ENCODE measurements at places on chromosomes 6 and 20.

DNA sequence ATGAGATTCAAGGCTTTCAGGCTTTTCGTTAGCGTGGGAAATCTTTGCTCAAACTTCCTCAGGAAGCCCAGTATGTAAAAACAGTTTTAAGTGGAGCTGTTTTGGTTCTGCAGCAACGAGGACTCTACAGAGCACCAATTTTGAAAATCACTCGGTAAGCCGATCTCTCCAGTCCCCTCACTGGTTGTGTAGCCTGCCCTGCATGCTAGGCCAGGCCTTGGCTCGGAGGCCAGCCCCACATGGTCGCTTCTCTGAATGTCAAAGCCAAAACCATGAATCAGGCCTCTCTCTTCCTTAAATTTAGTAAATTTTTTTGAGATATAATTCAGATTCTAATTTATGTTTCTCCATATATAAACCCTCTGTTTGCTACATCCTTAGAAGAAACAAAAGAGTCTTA, 108.0 kb downstream of the CHD6 start:
- no peak for DNase-seq

DNA sequence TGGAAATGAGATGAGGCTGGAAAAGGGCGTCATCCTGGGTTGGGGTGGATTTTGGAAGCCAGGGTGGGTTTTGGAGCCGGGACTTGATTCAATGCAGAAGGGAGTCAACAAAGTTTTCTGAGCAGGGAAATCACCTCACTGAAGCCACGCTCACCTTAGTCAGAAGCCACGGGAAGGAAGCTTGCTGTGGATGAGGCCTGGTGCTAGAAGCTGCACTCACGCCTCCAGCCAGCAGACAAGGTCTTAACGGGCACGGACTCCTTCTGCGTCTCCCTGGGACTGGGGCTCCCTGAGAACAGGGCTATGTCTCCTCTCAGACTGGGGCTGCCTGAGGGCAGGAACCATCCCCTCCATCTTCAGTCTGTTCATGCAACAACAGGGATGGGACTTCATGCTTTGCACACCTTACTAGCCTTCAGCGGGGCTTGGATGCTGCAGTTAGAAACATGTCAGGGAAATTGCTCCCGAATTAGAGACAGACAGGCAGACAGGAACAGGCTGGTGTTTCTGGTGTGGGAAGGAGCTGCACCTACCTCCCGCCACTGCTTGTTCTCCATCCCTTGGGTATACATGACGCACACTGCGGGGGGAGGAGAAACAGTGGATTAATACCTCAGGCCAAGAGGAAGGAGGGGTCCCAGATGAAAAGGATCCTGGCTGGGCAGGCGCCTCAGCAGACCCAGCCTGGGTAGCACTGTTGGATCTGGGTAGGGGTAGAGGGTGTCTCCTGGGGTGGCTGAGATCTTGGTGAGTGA, 17.5 kb downstream of the CPNE5 start:
- no peak for DNase-seq

DNA sequence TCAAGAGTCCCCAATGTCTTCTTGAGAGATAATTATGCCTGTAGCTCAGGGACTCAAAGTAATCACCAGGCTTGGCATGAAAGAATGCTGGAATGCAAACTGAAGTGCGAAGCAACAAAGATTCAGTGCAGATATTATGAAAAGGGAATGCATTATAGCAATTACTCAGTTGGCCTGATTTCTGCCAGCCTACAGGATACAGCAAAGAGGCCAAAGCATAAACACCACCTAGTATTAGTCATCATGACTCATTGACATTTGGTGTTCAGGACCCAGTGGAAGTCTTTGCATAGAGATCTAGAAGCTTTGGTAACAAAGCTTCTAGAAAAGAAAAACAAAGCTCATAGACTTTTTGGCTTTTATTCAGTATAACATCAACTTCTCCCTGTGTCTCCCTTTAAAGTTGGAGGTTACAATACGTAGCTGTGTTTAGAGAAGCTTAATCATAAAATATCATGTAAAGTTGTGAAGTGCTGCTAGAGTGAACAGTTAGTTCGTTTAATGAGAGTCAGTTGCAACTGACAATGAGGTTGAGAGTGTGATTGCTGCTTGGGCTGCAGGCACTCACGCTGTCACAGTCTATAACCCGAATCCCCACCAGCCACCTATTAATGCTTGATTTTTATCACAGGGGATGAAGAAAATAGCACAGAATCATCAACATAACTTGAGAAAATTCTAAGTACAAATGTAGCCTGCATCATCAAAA, 932.7 kb downstream of the TFAP2A start:
- DNase-seq: no peak

DNA sequence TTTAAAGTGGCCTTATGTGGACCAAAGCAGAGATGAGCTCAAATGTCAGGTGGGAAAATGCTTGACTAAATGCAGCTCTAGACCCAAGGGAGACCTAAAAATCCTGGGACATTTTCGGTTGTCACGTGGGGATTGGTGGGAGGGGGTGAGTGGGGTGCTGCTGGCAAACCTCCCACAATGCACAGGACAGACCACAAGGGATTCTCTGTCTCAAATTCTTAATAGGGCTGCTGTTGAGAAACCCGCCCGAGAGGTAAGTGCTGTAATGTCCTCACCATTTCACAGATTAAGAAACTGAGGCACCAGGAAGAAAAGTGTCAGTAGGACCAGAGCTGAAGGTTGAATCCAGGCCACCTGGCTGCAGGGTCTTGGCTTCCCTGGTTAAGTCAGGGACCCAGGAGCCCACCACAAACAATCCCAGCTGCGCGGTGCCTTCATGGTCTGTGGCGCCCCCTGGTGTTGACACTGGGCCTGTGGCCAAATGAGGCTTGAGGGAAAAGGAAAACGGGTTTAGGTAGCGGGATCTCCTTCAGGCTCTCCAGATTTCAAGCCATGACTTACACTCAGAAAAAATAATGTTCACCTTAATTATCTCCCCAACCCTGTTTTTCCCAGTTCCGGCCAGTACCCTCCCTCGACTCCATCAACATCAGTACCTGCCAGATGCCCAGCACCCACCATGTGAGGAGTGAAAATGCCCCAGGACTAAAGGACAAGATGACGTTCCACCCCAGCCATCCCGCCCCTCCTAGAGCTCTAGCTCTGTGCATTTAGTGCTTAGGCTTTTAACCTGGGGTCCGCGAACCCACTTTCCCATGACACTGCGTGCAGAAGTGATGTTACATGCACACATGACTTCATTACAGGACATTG, 7.2 kb downstream of the HLA-G start:
- no peak for DNase-seq

GRCh38 chr6:80457439-80457933, 351.0 kb downstream of the BCKDHB start:
- no peak for DNase-seq

GRCh38 chr20:32970115-32970972, 33.9 kb downstream of the SUN5 start:
- no peak for DNase-seq

DNA sequence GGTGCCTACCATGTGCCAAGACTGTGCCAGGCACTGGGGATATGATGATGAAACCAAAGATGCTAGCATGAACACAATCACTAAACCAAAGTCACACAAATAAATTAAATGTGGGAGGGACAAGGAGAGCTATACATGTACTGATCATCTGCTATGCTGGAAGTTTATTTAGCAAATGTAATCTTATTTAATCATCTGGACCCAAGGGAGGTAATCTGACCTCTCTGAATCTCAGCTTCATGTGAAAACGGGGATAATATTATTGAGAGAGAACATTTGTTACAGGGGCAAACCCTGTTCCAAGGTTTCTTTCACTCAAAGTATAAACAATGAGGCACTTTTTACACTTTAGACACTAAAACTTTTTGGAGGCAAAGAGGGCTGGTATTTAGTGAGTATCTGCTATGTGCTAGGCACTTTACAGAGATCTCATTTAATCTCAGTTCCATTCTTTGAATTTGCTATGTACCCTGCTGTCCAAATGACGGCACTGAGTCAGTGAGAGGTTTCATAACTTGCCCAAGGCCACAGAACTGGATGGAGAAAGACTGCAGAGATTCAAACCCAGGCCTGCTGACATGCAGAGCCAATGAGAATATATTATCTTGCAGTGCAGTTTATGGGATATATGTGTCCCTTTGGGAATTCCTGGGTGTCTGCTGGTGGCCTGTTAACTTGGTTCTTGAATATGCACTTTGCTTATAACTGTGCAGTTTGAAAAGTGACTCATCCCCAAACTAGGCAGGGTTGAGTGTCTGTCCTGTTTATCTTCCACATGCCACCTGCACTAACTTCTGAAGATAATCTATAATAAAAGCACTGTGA, 3.3 kb upstream of the ASXL1 start:
- DNase-seq: peak; percentile 59

GRCh38 chr20:54207743-54208547, at the start of gene PFDN4:
Gene PFDN4 (plus strand): TSS chr20:54208087. CDS start chr20:54208101, 14 bp downstream.
- peak; percentile 64 for DNase-seq

- DNase-seq: no peak
Observed at GRCh38 chr20:49386848-49387580, 95.5 kb downstream of the KCNB1 start.

DNA sequence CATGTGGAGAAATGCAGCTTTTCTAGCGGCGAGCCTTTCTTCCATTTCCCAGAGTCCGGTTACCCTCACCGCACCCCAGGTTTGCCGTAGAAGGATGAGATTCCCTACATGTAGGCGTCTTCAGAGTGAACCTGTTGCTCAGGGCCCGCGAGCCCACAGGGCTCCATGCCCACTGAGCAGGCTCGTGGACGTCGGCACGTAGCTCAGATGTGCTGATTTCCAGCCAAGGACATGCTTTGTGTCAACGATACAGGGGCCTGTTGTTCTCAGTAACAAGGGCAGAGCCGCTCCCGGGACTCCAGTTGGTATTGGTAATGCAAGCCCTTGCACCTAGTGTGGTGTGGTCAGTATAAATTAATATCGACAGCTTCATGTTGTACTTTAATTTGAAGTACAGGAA, 159.6 kb downstream of the MTHFD1L start:
- DNase-seq: no peak

DNA sequence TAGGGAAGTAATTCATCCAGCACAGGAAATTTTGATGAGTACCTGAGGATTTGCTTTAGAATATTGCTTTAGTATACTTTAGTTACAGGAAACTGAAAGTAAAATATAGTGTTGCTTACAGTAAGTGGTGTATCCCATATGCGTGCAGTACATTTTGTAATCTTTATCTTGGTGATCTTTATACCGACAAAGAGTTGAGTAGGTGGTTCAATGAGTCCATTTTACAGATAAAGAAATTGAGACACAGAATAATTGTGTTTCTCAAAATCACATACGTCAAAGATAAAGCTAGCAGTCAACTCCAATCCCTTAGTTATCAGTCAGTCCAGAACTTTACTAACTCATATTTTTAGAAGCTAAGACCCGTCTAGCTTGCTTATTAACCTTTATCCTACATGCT, 65.8 kb upstream of the E2F3 start:
- no peak for DNase-seq

- no peak for DNase-seq
Observed at GRCh38 chr6:2560917-2561698, 189.6 kb downstream of the MYLK4 start.

DNA sequence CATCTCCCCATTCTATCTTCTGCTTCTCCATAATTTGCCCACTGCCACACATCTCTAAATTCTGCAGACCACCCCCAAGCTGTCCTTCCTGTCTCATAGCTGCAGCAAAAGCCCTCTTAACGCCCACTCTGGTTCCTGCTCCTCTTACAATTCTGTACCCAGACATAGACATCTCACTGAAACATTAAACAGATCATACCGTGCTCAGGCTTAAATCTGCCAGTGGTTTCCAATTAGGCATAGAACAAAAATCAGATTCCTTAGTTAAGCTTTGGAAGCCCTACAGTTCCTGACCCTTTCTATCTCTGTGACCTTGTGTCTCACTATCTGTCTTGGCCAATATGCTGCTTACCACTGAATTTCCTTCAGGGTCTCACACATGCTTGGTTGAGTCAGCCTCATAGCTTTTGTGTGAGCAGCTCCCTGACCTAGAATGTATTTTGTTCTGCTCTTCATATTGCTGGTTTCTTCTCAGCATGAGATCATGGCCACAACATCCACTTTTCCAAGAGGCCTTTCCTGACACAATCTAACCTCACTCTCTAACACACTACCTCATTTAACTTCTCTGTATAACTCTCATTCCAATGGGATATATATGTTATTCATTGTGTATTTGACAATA, 749.7 kb downstream of the MAFB start:
- no peak for DNase-seq

Data from GM12878 (cell line).